ENCODE measurements at places on chromosomes 12 and 14. TPM values are rescaled to one million over a fixed set of nuclear protein-coding genes. Genes with fewer than 3 reads are reported as not detected.
A peak's percentile ranks its signal among the peaks of the same experiment; 100 is the strongest.

DNA sequence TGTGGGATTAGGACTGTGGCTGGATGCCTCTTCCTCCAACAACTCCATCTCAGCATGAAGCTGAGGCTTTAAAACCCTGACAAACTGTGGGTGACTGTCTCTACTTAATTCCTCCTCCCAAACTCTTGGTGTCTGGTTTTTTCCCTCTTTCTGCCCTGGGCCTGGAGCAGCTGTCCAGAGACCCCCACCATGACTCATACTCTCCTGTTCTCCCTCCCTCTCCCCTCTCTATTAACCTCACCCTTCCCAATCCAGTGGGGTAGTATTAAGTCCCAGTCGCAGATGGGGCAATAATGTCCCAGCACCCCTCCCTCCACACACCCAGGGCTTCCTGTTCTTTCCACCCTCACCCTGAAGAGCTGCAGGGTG is 2.0 kb upstream of the DNAJC14 start:
- DNase-seq: peak; percentile 49

DNA sequence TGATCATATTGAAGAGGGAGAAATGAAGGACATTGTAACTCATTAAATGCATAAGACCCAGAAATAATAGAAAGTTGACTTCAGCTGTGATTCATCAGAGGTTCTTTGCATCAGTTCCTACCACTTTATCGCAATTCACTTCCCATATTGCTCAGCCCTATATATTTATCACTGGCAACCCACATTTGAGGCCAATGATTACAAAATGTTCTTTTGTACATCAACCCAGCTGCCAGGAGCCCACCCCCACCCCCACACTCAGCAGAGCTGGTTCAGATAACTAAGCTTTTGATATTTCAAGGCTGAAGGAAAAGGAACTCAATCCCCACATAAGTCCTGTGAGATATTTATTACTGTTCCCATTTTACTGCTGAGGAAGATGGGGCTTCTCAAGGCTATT is 51.2 kb upstream of the TMPO start:
- DNase-seq: no peak

DNA sequence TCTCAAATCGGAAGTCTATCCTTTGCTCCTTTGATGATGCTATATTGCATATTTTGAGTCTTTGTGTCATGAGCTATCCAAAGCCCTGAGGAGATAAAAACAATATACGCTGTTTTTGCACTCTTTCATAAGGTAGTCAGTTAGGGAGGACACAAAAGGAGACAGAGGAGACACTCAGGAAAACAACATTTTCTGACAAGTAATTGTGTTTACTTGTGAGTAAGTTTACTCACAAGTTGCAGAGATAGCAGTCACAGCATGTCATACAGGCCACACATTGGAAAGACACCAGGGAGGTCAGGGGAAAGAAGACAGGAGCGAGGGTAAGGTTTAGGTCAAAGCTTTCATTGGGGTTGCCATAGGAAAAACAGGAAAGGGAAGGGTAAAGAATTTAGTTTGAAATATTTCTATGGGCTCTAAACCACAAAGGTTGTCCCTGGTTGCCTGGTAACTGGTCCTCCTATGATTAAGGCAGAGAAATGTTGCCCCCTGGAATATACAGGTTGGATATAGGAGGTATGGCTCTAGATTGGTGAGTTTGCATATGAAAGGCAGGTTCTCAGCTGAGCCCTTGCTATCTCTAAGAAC is 7.4 kb upstream of the GABARAPL1 start:
- DNase-seq: no peak

DNA sequence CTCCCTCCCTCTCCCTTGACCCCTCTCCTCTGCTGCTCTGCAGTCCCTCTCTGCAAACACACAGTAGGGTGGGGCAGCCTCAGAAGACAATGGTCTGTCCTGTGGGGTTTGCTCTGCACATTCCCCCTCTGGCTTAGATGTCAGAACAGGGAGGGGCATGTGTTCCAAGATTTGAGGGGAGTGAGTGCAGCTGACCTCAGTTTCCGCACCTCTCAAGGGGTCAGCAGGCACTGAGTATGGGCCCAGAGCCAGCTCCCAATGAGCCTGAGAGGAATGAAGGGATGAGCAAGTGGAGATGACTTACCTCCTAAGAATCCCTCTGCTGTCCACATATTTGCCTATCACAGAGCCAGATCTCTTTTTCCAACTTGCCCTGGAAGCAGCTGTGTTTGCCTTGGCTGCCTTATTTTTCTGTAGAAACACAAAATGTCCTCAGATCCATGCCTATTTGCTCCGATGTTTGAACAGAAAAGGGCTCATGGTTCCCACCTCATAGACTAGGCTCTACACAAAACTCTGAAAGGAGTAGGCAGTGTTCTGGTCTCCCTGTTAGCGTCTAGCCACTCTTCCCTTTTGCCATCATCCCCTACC is 111.4 kb downstream of the CRACR2A start:
- DNase-seq: no peak

GRCh38 chr12:132561427-132562156 is 48.8 kb downstream of the LRCOL1 start:
- no peak for DNase-seq

DNA sequence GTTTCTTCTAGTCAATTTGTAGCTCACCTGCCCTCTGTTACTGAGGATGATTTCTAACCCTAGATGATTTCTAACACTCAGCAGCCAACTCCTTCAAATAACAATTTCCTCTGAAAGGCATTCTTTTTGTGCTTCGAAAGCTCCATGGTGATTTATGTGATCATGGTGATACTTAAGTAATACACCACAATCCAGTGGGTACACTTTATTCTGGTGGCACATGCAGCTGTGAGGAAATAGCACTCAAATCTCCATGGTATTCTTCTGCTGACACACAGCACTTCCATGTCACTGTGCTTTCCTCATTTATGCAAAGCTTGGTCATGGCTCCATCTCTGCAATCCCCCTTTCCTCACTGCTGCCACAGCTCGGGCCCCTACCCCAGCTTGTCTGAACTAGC is 73.7 kb downstream of the PTPN21 start:
- DNase-seq: no peak

PZP gene
- 0.52 TPM for polyA plus RNA-seq

CISTR gene
- polyA plus RNA-seq: not detected

SLC2A13 gene
- polyA plus RNA-seq: 3.2 TPM

Measured in hindlimb muscle (tissue), 1 donor.